ENCODE measurements at places on chromosomes 4 and X.

DNA sequence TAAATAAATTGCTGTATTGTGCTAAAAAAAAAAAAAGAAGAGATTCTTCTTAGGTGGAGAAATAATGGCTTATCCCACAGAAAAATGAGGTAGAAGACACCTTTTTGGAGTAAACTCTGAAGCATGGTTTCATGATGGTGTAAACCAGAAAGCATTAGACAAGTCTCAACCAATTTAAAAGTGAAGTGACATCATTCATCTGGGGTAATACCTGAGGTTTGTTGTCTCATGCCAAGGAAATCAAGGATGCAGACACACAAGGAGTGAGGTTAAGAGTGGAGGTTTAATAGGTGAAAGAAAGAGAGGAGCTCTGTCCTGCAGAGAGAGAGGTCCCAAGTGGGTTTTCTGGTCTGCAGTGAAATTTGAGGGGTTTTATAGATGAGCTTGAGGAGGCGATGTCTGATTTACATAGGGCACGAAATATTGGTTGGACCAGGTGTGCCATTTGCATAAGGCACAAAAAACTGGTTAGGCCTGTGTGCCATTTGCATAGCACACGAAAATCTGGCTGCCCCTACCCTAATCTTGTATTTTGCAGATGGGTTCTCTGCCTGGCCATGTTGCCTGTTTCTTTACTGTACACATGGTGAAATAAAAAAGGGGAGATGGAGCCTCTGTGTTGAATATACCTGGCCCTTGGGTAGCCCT, 25.0 kb upstream of the CWH43 start:
- no peak for DNase-seq

DNA sequence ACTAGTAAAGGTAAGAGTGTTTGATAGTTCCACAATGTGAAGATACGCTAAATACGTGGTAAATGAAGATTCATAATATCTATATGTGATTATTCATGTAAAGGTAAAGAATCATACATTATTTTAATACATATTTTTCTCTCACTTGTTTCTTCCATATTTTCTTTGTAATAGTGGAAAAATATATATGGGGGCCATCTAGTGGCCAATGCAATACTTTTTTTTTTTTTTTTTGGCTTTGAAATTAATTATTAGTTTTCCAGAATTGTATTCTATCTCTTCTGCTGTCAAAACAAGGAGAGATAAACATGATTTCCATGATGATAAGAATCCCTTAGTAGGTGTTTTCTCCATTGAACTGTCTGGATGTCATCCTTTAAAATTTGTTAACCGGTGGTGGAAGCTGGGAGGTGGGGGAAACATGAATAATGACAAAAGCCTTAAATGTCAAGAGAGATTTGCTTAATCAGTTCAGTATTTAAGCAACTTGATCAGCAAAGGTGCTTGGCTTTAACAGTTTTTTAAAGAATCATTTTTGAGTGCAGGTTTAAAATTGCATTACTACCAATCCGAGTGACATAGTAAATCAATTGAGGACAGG, 508.7 kb upstream of the HTR2C start:
- DNase-seq: no peak

DNA sequence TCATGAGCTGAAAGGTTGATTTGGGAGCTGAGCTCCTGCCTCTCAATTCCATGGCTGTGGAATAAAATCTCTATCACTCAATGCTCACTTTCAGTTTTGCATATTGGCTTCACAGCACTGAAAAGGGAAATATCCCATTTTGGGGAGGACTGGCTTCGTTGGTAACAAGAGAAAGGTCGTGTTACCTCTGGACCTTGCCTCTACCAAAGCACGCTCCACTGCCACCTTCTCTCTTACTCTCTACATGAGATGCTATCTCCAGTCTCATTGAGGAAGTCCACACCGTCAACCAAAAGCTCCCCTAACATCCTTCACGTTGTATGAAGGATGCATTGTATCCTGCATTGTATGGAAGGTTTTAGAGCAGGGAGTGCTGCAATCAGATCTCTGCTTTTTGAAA, 195.0 kb upstream of the LDB2 start:
- DNase-seq: no peak

DNA sequence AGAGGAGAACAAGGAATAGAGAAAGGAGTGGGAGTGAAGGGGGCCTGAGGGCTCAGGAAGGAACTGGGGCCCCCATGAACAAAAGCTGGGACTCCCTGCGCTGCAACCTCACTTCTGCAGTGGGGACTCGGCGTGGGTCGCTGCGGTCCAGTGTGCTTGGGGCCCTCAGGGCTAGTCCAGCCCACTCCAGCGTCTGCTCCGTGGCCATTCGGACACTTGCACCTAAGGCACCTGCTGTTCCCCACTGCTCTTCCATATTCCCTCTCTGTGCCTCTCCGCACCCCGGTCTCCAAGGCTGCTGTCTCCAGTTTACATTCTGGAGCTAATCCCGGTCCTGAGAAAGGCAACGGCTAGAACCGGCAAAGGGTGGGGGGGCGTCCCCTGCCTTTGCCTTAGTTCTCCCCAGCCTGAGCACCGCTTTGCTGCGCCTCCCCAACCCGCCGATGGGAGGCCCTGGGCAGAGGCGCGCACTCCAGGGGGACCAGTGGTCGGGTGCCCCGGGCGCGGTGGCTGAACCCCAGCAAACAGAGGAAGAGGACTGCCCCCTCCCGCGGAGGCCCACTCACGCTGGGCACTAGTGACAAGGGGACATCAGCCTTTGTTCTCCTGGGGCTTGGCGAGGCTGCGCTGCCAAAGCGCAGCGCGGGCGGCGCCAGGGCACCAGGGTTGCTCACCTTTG, 327.7 kb upstream of the F9 start:
- DNase-seq: no peak

- no peak for DNase-seq
Measured at GRCh38 chrX:141989815-141990214, 86.1 kb downstream of the MAGEC1 start.

- DNase-seq: no peak
Measured at GRCh38 chr4:165364452-165365080, 14.2 kb upstream of the CPE start.

DNA sequence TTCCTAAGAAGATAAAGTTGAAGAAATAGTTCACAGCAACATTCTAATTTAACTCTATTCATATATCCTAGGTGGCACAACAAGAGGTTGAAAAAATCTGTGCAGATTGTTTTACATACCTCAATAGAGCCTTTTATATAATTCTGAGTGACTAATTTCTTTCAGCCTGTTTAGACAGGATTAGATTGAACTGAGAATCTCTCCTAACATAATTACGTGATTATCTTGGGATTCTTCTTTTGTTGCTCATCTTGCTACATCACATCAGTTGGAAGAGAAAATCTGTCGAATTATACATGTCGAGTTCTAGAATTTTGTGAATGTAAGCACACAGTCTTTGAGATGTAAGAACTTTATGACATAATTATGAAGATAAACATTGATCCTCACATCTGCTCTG, 1873.7 kb upstream of the IGFBP7 start:
- no peak for DNase-seq

DNA sequence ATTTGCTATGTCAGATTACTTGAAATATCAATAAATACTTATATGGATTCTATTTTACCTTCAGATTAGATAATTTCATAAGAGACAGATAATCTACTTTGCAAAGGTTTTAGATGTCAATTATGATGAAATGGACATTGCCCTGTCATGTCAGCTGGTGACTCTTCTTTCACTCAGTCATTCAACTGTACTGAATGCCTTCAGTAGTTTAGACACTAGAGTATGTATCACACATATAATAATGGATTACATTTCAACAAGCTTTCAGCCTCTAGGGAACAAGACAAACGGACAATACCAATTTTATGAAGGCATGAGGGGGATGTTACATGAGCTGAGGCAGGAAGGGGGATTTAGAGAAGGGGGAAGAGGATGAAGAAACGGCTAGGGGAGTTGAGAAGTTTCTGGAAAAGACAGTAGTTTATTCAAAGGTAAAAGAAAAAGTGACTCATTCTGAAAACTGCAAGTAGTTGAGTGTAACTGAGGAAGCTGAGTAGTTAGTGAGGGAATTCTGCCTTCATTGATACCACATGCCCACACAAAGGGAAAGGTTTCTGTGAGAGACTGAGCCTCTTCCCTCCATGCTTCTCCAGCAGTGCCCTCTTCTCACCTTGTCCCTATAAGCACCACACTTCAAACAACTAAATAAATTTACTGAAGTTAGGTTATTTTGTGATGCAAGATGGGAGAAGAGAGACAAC, 25.7 kb downstream of the SLC9B2 start:
- DNase-seq: no peak

DNA sequence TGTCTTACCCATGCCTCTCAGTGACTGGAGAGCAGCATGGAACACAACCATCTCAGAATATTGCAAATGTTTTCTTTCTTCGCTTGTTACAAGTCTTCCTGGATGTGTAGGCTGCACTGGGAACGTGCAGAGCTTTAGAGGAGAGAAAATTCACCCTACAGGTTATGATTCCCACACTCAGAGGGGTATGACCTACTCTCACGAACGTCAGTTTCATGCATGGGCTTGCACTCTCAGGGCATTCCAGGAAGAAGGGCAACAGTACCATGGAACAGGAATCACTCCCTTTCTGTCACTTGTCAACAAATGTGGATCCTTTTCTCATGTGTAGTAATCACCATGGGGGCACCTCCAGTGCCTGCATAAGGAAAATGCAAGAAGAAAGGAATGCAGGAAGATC, 75.8 kb downstream of the NBDY start:
- DNase-seq: no peak

DNA sequence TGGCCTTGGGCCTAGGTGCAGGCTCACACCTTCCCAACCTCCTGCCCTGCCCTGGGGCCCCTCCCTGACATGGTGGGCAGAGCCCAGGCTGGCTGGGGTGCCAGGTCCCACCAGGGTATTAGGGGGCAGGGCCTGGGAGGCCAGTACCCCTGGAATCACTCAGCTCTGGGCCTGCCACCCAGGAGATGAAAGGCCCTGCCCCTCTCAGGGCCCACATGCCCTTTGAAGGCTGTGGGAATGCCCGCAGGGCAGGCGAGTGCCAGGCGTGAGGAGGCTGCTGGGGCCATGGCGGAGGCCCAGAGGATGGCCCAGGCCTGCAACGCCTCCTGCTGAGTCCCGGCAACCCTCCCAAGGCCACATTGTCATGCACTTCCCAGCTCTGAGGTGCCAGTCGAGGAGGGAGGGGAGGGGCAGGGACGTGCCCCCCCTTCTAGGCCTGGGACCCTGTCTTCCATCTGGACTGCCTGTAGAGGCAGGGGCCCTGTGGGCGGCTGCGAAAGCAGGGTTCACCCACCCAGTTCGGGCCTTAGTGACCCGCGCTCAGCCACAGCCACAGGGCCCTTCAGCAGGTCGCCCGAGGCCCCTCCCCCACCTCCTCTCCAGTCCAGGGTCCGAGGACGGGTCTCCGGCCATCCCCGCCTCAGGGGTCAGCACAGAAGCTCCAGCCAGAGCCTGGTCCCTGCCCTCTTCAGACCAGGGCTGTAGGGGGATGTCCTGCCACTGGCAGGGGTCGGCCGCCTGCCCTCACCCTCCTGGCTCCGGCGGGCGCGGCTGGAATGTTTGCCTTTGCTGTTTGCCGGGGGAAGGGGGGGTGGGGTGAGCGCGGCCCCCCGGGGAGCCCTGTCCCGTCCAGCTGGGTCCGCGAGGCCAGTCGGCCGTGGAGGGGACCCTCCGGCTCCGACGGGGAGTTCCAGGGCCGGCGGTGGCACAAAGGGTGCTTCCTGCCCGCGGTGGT, 26.7 kb upstream of the FGFR3 start:
- DNase-seq: no peak

DNA sequence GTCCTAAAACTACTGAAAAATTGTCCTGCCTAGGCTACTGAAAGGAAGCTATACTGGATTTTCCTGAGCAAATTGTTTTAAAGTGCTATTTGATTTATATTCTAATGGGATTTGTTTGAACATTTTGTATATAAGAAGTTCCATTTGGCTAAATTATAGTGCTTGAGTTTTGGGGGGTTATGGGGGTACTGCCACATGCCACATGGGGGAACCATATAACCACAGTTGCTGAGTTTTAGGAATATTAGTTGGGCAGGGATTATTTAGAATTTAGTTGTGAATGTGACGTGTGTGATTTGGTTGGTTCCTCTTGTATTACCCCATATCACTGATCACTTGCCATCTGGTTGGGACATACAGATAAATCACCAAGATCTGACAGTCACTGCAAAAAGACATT, 224.5 kb upstream of the TAPT1 start:
- no peak for DNase-seq

- DNase-seq: no peak
Measured at GRCh38 chr4:5719350-5720055, 8.5 kb downstream of the EVC start.

- no peak for DNase-seq
Measured at GRCh38 chr4:138757432-138757831, 258.1 kb upstream of the NOCT start.

DNA sequence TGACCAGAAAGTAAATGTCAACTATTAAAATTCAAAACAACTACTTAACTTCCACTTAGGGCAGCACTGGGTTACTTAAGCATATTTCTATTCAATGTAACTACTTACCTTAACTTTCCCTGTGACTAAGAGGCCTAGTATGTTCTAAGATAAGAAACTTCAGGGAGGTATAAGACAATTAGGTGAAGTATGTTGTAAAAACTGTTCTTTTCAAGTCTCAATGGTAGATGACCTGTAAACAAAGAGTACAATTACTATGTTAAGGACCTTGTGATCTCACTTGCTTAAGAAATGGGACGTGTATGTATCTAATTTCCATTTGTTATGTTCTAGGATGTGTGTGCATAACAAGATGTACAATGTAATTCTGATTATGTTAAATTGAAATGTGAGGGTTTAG, 960.5 kb downstream of the CCSER1 start:
- no peak for DNase-seq

GRCh38 chr4:182348779-182349326, 105.7 kb downstream of the TENM3 start:
- DNase-seq: no peak

GRCh38 chr4:48681856-48682255, 98.2 kb downstream of the FRYL start:
- DNase-seq: no peak

- DNase-seq: no peak
Measured at GRCh38 chr4:148442832-148443511, 758 bp upstream of the NR3C2 start.

GRCh38 chrX:150508451-150509367, 59.7 kb upstream of the MTM1 start:
- DNase-seq: no peak

DNA sequence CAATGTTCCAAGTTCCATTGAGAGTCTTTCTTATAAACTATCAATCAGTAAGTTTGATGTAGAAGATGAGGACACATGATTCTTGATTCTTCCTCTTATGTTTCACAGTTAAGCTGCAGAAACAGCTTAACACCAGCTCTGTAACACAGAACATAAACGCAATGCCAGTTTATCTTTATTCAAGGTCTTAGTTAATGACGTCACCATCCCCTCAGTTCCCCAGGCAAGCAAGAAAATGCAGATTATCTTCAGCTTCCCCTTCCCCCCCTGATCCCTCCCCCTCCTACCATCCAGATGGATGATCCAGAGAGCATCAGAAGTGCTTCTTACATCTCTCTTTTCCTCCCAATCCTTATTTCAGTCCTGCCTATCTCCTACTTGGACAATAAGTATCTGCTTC, 4.4 kb upstream of the SH3RF1 start:
- no peak for DNase-seq

GRCh38 chr4:54574500-54574899, 83.3 kb upstream of the KIT start:
- DNase-seq: no peak

- DNase-seq: no peak
Measured at GRCh38 chrX:45485719-45486118, 285.0 kb upstream of the DIPK2B start.

- no peak for DNase-seq
Measured at GRCh38 chr4:169253904-169254303, 16.9 kb downstream of the SH3RF1 start.

GRCh38 chr4:81990211-81990610, 383.6 kb downstream of the HNRNPD start:
- DNase-seq: no peak
